ENCODE measurements at places on chromosomes 3 and 15.
A peak's percentile ranks its signal among the peaks of the same experiment; 100 is the strongest.

DNA sequence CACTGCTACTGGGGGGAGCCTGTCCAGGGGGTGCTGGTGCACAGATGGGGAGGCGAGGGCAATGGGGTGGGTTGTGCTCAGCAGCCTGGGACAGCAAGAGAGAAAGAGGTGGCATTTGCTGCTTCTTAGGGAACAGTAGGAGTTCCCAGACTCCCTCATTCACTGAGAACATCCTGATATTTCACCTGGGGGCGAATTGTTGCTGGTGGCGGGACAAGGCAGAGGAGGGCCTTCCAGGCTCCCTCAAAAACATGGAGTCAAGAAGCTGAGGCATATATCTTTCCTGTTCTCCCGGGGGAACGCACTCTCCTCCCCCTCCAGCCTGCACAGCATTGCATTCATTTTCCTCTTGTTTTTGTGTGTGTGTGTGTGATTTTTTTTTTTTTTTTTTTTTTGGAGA lies 65.7 kb downstream of the CDC25A start:
- no peak for DNase-seq

DNA sequence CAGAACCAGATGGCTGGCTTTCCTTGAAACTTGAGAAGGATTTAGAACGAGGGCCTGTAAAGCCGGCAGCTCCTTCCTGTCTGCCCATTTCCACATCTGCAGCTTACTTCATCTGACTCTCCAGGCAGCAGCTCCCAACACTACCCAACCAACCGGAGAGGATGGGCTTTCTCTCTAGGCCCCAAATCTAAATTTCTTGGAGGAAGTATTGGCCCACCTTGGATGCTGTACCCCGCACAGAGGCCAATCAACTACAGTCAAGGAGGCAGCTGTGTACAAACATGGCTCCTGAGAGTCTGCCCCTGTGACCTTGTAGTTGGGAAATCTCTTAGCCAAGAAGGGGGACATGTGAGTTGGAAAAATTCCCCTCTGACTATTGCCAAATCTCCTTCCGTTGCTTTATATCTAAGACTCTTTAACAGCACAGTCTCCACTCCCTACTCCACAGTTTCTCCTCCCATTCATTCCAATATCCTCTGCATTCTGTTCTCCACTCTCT lies 8.0 kb upstream of the ACAP2 start:
- DNase-seq, result no peak

- no peak for DNase-seq
Observed at GRCh38 chr15:62566248-62566647, 401.2 kb upstream of the C2CD4B start.

- DNase-seq, result peak; percentile 56
Observed at GRCh38 chr15:42385206-42385979, 26.1 kb downstream of the CAPN3 start.

- peak; percentile 78 for DNase-seq
Observed at GRCh38 chr3:69767571-69767970, 28.3 kb downstream of the MITF start.

- DNase-seq, result no peak
Observed at GRCh38 chr15:29132735-29133181, 136.9 kb downstream of the NSMCE3 start.

DNA sequence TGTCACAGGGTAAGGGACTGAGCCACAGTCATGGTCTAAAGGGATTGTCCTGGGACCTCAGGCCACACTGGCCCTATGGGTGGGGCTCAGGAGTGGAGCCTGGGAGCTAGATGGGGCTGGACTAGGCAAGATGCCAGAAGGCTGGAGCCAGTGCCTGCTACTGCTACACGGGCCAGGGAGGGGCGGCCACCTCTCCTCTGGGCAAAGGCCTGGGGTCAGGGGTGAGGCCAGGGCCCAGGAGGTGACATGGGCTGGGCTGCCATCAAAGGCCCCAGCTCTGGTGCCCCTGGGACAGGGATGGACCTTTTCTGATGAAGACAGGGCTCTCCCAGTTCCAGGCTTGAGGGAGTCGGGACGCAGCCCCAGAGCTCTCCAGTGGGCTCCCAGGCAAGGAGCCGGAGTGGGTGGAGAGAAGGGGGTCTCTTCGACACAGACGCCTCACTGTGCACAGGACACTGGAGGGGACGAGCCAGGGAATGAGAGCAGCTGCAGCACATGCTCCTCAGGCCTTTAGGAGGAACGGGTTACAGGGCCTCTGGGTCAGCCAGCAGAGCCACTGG lies 62.1 kb upstream of the IQSEC1 start:
- DNase-seq, result peak; percentile 29

DNA sequence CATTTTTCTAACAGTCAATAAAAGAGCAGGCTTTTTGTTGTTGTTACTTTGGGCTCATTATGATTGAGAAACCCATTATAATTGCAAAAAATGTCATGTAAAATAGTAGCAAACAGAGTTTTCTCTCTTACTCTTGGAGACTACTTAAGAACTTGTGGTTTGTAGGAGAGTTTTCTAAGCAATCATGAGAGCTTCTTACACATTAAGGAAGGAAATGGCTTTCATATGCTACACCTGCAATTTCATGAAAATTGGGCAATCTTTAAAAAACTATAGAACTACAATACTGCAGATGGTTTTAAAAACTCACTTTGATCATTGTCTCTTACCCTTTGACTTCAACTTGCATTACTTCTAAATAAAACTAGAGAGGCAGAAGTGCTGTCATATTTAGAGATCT lies 701.8 kb downstream of the ZPLD1 start:
- no peak for DNase-seq

- DNase-seq, result peak; percentile 80
Observed at GRCh38 chr3:8769088-8769822, at the start of gene OXTR. OXTR (minus strand) TSS chr3:8769613; CDS start chr3:8768187, 1,426 bp downstream.

GRCh38 chr3:177283983-177284382 lies 86.7 kb upstream of the TBL1XR1 start:
- no peak for DNase-seq

DNA sequence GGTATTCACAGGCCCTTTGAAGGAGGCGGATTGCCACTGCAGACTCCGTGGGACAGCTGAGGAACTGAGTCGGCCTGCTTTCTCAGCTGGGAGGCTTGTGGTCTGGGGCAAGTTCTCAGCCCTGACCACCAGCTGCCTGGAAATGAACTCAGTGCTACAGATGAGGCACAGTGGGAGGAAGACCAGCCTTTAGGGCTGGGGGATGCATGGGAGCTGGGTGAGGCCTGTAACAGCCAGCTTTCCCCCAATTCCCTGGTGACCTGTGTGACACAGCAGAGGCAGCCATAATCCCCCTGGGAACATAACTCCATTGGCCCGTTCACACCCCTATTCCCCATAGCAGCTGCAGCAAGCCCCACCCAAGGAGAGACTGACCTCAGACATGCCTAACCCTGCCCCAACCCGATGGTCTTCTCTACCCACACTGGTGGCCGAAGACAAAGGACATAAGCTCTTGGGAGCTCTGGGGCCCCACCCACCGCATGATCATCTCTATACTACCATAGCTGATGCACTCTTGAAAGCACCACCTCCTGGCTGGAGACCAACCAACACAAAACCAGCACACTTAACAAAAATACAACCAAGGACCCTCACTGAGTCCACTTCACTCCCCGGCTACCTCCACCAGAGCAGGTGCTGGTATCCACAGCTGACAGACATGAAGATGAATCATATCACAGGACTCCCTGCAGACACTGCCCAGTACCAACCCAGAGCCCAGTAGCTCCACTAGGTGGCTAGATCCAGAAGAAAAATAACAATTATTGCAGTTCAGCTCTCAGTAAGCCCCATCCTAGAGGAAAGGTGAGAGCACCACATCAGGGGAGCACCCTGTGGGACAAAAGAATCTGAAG lies 24.9 kb downstream of the ZMAT3 start:
- no peak for DNase-seq

DNA sequence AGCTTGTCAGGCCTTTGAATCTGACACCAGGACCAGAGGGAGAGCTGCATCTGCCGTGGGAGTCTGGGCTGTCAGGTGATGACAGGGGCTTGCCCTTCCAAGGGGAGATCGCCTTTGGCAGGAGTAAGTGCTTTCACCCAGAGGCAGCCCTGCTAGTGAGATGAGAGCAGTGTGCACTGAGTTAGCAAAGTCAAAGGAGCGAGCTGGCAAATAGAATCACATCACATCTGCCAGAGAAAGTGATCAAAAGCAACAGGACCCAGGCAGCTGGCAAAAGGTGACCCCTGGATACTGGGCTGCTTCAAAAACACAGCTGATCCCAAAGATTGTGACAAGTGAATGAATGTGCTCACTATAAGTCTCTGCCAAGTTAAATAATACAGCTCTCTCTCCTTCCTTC lies 36.1 kb upstream of the PYDC2 start:
- no peak for DNase-seq

DNA sequence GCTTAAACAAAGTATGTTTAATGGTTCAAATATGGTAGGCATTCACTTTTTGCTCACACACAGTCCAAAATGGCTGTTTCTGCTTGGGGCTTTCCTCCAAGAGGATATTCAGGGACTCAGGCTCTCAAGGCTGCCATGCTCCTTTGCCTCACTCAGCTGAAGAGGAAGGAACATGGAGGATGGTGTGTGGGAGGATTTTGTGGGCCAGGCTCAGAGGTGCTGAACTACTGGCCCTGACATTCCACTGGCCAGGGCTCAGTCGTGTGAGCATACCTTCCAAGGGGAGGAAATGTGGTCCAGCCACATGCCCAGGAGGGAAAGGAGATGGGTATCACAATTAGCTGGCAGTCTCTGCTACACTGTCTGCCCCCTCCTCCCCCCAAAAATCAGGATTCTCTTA lies 8.7 kb downstream of the PXYLP1 start:
- no peak for DNase-seq

GRCh38 chr3:27639271-27639670 lies 82.9 kb downstream of the EOMES start:
- DNase-seq, result no peak

DNA sequence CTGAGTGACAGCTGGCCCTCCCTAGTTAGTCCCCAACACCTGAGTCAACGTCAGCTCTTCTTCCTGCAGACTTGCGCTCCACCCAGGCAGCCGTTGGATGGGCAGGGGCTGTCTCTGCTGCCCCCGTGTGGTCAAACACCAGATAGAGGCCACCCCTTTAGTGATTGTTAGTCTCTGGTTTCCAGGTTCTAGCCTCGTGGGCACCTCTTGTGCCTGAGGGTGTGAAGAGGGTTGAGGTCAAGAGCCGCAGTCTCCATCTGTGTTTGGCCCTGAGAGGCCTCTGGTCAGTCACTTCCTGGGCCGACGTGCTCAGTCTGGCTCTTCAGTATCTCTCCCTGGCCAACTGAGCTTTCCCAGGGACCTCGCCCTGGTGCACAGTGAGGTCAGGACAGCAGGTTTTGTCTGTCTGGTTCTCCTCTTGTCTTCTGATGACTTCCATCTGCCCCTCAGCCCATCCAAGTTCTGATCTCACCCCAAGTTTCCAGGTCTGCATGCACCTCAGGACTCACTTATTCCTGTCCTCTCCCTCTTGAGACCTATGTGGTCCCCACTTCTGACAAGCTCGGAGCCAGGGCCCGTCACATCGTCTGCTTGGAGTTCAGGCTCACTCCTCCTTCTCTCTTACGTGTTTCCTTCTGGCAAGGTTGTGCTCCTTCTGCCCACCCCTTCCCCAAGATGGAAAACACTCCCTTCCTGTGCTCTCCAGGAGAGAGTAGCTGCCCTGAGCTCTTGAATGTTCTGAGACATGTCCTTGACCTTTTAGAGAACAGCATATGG lies 20.9 kb downstream of the CD276 start:
- peak; percentile 58 for DNase-seq

DNA sequence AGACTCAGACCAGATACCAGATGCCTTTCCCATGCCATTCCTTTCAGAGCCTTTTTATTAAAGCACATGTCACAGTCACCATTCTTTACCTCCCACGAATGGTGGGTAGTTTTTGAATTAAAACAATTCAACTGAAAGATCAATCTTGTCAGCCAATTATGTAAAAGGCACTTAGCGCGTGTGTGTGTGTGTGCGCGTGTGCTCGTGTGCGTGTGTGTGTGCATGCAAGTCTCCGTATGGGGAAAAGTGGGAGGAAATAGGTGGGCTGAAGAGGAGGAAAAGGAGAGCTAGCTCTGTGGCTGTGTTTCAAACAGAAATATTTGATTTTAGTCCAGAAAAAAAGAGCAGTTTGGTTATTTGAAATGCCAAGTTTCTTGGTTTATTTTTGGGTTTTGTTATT lies 177.2 kb downstream of the KCNAB1 start:
- no peak for DNase-seq

DNA sequence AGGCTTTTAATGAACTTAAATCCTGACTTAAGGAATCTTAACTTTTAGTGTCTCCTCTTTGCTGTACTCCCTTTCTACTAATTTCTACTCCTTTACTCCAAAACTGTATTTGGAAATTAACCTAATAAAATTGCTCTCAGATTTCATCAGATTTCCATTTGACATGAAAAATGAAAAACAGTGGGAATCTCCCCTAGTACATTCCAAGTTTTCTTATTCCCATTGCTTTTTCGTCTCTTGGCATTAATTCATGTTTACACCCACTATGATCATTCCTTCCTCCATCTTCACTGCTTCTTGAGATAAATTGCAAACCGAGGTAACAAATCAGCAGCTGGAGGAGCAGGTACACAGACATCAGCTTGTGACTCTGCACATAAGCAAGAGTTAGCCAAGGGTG lies 208.7 kb downstream of the VGLL3 start:
- no peak for DNase-seq

GRCh38 chr3:10108091-10108490 lies at the start of gene FANCD2OS:
FANCD2OS (minus strand) TSS chr3:10108255; CDS start chr3:10104774, 3,481 bp downstream.
- no peak for DNase-seq

- DNase-seq, result peak; percentile 88
Observed at GRCh38 chr3:51669241-51670052, 1.6 kb upstream of the TEX264 start.

- DNase-seq, result no peak
Observed at GRCh38 chr3:156609546-156609945, 54.6 kb upstream of the SSR3 start.

- no peak for DNase-seq
Observed at GRCh38 chr15:68821190-68821840, 620 bp upstream of the ANP32A start.

DNA sequence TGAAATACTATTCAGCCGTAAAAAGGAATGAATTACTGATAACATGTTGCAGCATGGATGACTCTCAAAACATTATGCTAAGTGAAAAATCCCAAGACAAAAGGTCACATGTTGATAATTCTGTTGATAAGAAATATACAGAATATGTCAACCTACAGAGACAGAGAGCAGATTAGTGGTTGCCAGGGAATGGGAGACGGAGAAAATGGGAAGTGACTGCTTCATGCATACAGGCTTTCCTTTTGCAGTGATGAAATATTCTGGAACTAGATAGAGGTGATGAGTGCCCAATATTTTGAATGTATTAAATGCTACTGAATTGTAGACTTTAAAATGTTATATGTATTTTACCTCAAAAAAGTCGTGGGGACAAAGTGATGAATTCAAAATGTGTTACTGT lies 56.2 kb downstream of the ABHD2 start:
- no peak for DNase-seq

- DNase-seq, result no peak
Observed at GRCh38 chr3:149654188-149654601, 3.6 kb downstream of the WWTR1 start.

- no peak for DNase-seq
Observed at GRCh38 chr3:182861348-182861747, 68.0 kb downstream of the ATP11B start.

- peak; percentile 49 for DNase-seq
Observed at GRCh38 chr15:40925863-40926658, 3.1 kb upstream of the DLL4 start.
